ENCODE measurements at places on chromosomes 1 and 21. TPM values are rescaled to one million over a fixed set of nuclear protein-coding genes. Genes with fewer than 3 reads are reported as not detected.

Gene SERTAD4
- 0.72 TPM for total RNA-seq

Gene NIT1
- total RNA-seq = 20.5 TPM

Gene KIAA1614
- 2.6 TPM for total RNA-seq

Gene CA6
- total RNA-seq = 2.5 TPM
